ENCODE measurements at places on chromosomes 5 and 9.

- DNase-seq = no peak
Measured at GRCh38 chr5:127316011-127316410, 25.4 kb downstream of the MEGF10 start.

- DNase-seq = peak; percentile 15
Measured at GRCh38 chr5:125295405-125295872, 549.0 kb upstream of the ZNF608 start.

- no peak for DNase-seq
Measured at GRCh38 chr9:37026113-37026930, 7.7 kb downstream of the PAX5 start.

DNA sequence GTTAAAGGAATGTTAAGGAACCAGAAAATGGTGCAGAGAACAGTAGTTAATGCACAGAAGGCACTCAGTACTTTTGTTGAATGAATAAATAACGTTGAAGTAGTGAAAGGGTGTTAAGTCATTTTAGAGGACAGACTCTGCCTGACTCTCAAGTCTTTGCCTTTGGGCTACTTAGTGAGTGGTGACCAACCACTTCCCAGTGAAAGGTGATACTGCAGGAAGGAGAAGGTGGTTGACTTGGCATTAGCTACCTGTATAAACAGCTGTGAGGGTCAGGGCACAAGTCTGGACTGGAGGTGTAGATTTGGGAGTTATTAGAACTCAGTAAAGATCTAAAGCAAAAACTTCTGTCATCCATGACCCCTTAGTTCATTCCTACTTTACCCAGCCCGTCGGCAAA, 4.9 kb upstream of the SHB start:
- no peak for DNase-seq

DNA sequence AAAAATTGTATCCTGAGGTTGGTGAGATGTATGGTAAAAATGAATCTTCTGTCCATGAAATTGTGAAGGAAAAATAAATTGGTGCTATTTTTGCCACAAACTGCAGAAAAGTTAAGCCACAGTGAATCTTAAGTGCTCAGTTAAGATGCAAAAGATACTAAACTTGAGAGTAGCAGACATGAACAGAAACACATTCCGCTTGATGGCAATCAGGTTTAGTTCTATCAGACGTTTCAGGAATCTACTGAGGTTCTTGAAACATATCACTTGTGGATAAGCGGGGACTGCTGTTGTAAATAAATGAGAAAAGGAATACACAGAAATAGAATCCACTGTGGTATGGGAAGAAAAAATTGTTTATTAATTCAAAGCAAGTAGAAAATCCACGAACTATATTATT, 311.2 kb upstream of the PRR16 start:
- DNase-seq = no peak

GRCh38 chr9:33813712-33814641, 3.0 kb upstream of the UBE2R2 start:
- DNase-seq = peak; percentile 63

DNA sequence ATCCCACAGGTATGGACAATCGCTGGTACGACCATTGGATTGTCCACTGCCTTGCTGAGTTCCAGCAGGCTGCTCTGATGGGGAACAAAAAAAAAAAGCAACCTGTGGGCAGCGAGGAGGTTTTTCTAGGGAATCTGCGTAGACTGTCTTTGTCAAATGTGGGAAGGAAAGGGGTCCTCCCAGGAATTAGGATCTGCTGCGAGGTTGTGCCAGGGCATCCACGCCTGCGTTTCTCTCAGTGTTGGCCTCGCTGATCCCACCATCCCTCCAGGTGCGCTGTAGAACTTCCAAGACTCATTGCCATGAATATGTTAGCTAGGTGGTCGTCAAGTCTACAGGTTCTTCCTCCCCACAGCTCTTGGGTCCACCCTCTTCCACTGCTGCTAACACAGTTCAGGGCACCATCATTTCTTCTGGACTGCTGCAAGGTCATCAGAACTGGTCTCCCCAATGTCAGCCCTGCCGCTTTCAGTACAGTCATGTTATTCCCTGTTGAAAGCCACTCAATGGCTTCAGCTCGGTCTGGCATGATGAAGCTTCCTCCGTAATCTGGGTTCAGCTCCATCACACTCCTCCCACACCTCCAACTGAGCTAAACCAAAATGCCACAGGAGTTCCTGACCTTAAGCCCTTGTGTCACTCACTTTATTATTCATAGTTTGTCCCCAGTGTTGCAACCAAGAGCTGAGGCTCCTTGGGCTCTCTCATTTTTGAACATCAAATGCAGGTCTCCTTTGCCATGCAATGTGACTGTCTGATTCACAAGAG, 79.5 kb upstream of the DMRT1 start:
- no peak for DNase-seq

DNA sequence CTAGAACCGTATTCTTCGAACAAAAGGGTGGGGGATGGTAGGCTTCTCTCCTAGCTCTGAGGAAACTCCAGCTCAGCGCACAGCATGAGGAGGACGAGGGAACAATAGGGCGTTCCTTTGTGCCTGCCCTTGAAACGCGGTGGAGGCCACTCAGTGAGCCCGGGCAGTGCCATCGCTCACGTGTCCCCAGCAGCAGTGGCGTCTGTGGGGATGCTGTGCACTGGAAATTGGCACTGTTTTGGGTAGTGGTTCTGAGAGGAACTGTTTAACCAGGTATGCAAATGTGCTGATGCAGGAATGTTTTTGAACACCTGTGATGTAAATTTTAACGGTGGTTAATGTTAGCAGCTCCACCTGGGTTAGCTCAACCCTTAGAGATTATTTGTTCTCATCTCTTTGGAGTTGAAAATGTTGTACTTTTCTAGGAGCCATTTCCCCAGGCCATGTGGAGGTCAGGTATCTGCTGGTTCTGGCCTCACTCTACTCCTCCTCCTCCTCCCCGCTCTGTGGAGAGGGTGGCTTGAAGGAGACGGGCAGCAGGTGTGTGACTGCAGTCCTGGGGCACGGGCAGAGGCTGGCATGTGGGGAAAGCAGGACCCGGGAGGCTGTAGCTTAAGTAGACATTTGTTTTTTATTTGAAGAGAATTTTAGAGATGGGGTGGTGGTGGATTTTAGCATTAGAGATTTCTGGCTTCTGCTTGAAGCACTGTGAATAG, 48.3 kb downstream of the EHMT1 start:
- DNase-seq = peak; percentile 84

GRCh38 chr5:174843263-174844250, 119.2 kb downstream of the MSX2 start:
- no peak for DNase-seq

DNA sequence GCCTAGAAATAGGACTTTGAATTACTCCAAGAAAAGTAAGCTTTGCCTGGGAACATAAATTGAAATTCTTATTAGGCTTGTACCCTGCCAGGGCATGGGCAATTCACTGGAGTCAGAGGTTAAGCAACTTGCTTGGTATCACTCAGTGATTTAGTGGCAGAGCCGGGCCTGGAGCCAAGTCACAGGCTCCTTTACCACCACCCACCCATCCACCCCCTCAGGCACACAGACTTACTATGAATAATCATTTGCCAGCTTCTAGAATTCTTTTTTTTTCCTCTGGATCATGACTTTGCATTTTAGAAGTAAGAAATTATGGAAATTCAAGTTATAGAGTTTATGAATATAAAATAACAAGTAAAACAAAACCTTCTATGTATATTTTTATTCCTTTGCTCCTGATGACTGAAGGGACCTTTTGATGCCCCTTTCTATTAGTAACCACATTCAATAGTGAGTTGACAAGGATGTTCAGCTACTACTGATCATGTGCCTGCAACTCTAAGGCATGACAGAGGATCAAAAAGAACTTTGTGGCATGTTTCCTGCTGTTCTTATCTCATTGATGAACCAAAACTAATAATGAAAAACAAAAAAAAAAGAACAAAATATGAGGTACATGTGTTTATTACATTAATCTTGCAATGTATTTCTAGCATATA, 614.7 kb downstream of the TLR4 start:
- no peak for DNase-seq

DNA sequence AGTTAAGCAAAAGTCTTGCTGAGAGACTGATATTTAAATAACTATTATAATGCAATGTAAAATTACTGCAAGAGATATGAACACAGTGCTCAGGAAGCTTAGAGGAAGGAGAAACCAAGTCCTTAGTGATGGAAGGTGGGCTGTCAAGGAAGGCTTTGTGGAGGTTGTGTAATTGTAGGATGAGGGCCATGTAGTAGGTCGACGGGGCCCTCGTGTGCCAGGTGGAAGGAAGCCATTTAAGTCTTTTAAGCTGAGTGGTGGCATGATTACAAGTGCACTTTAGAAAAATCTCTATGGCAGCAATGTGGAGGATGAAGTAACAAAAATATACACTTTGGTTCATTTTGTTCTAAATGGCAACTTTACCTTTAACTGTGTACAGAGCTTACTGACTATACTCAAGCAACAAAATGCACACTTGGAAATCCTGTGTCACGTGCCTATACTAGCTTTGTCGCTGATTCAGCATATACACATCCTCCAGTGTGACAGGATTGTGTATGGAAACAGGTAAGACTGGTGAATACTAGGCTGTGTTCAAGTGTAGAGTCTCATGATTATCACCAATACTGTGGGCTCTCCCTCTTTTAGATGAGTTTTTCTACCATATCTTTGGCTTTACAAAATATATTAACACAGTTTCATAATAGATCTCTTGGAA, 78.6 kb downstream of the TMC1 start:
- DNase-seq = no peak

DNA sequence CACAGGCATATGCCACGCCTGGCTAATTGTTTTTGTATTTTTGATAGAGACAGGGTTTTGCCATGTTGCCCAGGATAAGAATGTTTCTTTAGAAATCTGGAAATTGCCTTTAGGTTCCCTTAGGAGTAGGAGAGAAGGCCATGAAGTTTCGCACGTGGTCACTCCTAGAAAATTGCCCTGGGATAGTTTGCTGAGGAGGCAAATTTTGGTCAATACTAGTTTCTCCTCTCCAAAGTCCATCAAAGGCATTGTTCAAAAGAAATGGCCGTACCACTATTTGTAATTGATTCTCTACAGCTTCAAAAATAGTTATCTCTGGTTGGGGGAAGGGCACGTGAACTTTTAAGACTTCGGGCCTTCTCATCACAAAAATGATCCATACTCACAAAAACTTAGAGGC, 845 bp upstream of the SLC30A5 start:
- no peak for DNase-seq

DNA sequence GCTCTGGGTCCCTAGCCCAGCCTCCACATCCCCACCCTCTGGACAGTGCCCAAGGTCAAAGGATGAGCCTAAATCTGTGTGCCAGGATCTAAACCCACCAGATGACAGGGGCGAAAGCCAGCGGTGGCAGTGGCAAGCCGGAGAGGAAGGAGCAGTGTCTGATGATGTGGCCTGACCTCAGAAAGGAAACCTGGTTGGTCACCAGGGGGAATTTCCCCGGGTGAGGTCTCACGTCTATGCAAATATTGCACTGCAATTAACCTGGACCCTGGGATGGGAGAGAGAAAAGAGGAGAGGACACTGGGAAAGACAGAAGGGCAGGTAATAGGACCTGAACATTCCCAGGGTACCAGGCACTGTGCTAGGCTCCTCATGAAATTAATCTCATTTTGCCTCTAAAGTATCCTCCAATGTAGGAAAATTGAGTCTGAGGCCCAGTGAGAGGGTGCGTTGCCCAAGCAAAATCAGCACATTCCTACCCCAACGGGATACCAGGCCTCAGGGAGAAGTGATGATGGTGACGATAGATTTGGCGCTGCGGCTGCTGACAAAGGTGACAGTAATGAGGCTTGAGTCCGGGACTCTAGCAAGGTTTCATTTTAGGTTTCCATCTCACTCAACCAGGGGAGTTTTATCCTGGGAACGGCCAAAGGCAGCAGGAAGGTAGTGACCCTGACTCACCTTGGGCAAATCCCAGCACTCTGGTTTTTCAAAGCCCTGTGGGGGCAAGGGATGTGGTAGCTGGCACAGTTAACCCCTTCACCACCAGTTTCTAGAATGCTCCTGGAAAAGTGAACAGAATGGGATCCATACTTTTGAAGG, 13.4 kb upstream of the TNIP1 start:
- peak; percentile 89 for DNase-seq

DNA sequence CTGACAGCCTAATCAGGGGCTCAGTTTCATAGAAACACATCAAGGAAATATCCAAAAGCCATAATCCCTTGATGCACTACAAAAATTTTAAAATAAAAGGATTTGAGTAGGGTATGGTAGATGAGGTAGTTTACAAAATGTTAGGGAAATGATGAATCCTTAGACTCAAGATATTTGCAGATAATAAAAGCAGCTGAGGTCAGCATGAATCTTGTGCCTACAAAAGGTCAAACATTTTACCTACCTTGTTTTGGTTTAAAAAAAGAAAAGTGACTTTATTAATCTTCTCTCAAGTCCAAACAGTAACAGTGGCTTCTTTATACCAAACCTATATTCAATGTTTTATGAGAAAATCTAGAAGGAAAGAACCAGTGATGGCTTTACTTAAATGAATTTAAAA, 135.5 kb downstream of the BNC2 start:
- no peak for DNase-seq

- no peak for DNase-seq
Measured at GRCh38 chr5:81819556-81820317, 68.8 kb upstream of the SSBP2 start.

- DNase-seq = no peak
Measured at GRCh38 chr9:28014212-28014611, 440.9 kb upstream of the C9orf72 start.

DNA sequence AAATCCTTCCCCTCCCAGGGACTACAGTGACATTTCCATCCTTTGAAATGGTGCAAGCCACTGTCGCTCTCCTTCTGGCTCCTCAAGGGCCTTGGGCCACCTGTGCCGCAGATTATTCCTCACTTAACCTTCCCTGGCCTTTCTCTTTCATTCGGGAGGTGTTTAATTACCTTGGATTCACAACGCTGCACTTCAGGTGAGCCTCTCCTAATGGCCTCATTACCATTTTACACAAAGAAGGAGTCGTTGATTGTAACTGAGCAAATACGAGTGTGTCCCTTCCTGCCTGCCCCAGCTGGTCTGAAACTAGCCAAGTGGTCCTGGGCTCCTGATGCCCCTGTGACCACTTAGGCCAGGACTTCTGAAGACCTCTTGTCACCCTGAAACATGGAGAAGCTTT, 205.0 kb downstream of the CRB2 start:
- DNase-seq = no peak

DNA sequence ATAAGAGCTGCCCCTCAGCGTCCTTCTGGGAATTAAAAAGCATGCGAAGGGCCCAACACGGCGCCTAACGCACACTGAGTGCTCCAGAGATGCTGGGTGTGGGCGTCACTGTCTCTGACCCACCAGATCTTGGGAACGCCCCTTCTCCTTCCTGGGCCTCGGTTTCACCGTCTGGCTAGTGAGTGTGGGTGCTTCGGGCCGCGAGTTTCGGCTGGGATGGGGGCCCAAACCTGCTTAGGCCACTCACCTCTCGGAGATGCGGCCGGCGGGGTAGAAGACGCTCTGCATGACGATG, 3.7 kb downstream of the PIP5KL1 start:
- DNase-seq = no peak

- DNase-seq = no peak
Measured at GRCh38 chr9:116369706-116370105, 216.1 kb downstream of the PAPPA start.

- no peak for DNase-seq
Measured at GRCh38 chr9:126219166-126219565, 107.5 kb upstream of the MVB12B start.

- DNase-seq = no peak
Measured at GRCh38 chr9:2290382-2290781, 275.2 kb downstream of the SMARCA2 start.
